ENCODE measurements at places on chromosomes 5 and 9.

DNA sequence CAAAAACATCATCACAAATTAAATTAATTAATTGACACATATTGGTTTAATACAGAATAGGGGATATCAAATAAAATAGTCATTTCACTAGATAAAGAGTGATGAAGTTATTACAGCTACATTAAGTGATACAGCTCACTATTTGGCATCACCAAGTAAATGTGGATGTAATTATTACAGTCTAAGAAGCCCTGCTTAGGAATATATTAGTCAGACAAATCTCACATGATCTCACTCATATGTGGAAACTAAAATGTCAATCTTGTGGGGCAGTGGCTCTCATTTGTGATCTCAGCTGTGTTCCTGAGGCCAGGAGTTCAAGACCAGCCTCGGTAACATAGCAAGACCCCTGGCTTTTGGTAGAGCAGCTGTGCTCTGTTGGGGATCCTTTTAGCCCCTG is 233.4 kb upstream of the RGMB start:
- no peak for DNase-seq

DNA sequence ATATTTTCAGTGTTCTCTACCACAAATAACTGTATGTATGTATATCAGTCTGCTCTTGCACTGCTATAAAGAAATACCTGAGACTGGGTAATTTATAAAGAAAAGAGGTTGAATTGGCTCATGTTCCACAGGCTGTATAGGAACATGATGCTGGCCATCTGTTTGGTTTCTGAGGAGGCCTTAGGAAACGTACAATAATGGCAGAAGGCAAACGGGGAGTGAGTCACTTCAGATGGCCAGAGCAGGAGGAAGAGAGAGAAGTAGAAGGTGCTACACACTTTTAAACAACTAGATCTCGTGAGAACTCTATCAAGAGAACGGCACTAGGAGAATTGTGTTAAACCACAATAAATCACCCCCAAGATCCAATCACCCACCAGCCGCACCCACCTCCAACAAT is 121.7 kb downstream of the ADAMTS6 start:
- no peak for DNase-seq

GRCh38 chr9:14294659-14295058 is 19.3 kb downstream of the NFIB start:
- no peak for DNase-seq

GRCh38 chr9:130185017-130185416 is 12.8 kb downstream of the NCS1 start:
- DNase-seq = no peak

GRCh38 chr9:99457406-99457805 is 235.3 kb downstream of the SEC61B start:
- DNase-seq = no peak

- DNase-seq = no peak
Measured at GRCh38 chr9:136201609-136202453, 3.1 kb downstream of the LHX3 start.

DNA sequence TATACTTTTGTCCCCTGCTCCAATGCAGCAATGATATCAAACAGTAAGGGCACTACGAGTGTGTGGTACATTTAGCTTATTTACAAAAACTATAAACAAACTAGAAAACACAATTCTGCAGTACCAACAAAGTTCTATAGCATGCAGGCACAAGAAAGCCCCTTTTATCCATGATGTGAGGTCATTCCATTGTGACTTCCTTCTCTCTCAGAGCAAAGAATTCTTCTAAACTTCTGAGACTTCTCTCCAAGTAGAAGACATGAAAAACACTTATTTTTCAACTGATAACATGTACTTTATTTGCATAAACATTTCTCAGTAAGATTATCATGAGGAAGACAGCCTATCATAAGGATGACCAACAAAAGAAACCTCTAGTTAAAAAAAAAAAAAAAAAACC is 569.8 kb downstream of the TLE1 start:
- DNase-seq = no peak

DNA sequence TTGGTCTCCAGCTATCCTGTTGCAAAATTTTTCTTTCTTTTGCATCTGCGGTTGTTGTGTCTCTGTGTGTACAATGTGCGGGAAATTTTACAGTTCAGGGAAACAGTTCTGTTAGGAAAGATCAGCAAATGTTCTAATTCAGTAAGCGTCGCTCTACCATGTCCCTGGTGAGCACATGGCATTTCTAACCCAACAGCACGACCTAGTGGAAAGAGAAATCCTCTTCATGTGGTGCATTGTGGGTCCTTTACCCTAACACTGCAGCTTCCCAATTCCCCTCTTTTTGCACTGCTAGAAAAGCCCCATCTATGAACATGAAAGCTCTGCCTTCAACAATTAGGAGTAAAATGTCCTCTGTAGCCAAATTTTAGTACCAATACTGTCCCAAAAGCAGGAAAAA is 974.2 kb upstream of the CDH9 start:
- no peak for DNase-seq

- no peak for DNase-seq
Measured at GRCh38 chr9:123399803-123400378, 43.9 kb downstream of the CRB2 start.

GRCh38 chr5:72682561-72682960 is 133.9 kb upstream of the TNPO1 start:
- no peak for DNase-seq

- DNase-seq = no peak
Measured at GRCh38 chr9:24846248-24846912, 300.7 kb upstream of the IZUMO3 start.

GRCh38 chr5:59760785-59761348 is 132.7 kb downstream of the PDE4D start:
- no peak for DNase-seq

- no peak for DNase-seq
Measured at GRCh38 chr9:112194969-112195431, 19.9 kb upstream of the SUSD1 start.

DNA sequence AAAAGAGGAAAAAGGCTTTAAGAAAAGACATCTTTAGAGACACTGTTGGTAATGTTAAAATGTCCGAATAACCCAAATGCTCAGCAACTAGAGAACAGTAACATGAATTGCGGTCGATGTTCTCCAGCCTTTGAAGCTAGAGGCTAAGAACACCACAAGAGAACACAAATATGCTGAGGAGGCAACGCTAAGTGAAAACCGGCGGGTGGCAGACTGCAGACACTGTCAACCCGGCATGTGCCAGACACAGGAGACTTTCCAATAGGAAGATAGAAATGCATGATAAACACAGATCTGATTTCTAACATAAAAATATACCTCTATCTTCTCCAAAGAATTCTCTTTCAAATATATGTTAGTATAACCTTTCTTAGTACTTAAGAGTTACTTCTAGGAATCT is 18.4 kb upstream of the DDX41 start:
- DNase-seq = no peak

- no peak for DNase-seq
Measured at GRCh38 chr5:64763948-64764503, 4.5 kb downstream of the SREK1IP1 start.

GRCh38 chr5:145467446-145467845 is 367.7 kb downstream of the PRELID2 start:
- no peak for DNase-seq

GRCh38 chr5:96247097-96247701 is 185.8 kb downstream of the PCSK1 start:
- no peak for DNase-seq

- no peak for DNase-seq
Measured at GRCh38 chr9:75156858-75157257, 68.5 kb downstream of the OSTF1 start.

DNA sequence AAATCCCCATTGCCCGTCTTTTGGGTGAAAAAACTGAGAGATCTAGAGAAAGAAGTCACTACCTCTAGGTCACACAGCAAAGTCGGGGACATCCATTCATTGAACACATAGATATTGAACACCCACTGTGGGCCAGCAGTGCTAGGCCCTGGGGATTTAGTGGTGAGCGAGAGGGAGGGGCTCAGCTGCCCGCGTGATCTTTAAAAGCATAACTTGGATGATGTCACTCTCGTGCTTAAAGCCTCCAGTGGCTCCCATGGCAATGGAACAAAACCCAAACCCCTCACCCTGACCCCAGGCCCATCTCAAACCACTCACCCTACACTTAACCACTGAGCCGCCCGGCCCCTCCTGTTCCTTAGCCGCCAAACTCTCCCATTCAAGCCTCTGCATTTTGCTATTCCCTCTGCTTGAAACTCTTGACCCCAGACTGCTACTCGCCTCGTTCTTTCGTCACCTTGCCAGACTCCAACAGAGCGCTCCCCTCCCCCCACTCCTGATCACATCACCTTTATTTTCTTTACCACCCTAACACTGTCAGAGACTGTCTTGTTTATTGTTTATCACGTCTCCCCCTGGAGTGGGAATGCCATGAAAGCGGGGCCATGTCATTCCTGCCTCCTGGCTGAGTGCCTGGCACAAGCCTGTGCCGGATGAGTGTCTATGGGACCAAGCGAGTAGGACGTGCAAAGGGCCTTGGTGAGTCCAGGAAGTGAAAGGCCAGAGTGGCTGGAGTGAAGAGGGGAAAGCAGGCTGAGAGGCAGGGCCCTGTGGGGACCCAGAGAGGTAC is 710 bp upstream of the PIP5KL1 start:
- no peak for DNase-seq

GRCh38 chr5:62720031-62720441 is 141.4 kb downstream of the LRRC70 start:
- DNase-seq = no peak

DNA sequence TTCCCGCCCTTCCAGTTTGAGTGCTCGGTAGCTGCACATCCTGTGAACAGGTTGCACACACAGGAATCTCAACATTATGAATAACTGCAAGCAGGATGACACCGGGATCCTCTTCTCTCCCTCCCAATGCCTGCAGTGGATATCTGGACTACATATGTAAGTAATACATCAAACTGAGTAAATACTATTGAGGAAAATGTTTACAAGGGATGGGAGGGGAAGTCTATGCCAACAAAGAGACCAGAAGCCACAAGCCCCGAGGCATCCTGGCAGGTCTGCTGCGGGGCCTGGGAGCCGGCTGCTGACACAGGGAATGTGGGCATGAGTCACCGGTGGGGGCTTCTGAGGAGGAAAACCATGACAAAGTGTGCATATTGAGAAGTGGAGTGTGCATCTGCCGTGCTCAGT is 8.6 kb upstream of the ANKRD33B start:
- DNase-seq = no peak
